Stimulated activated naive CD8-positive, alpha-beta T cell treated with anti-CD3 and anti-CD28 coated beads, Interleukin-15, amount 100 ng/mL, for 72 hours (primary cell): ENCODE measurements at places on chromosomes 3 and 15.

GRCh38 chr3:73009008-73009407 lies 12.4 kb downstream of the PPP4R2 start:
- DNase-seq, result no peak

DNA sequence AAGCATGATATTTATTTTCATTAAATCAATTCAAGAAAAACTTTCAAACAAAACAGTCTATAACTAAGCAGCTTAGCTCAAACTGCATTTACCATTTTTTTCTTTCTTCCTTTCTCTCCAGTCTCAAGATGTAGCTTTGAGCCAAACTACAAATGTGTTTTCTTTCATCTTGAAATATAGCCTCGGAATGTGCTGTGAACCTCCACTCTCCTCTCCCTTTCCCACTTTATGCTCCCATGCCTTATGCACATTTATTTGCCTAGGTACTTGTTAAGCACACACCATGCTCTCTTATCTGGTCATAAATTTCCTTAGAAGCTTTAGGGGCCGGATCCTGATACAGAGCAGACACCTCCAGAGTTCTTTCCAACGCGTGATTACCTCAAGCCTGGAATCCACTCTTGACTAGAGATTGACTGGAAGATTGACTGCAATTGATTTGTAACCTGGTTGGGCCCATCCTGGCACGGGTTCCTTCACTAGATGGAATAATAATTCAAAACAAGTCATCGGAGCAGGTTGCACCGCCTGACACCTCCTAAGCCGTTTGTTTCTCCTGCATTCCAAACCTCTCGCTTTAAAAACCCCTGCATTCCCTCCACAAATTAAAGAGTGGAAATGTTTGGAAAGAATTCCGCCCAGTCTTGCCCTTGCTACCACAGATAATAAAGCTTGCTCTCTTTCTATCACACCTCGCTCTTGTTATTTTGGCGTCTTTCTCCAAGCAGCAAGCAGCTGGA lies 344.7 kb downstream of the CHL1 start:
- no peak for DNase-seq

DNA sequence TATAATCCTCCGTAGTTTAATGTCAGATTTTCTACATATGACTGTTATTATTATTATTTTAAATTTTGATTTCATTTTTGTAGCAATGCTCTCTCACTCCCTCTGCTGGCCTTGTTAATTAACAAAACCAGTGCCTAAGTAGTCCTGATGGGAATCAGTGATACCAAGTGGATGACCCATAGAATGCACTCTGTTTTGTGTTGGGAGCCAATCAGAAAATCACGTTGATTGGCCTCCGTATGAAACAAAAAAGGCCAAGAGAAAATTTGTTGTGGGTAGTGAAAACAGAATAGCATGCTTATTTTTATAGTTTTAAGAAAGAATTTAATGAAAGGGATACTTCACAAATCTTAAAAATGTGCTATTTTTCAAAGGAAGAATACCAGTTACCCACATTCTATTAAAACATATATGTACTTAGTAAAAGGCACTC lies 34.4 kb upstream of the MEIS2 start:
- DNase-seq, result no peak

DNA sequence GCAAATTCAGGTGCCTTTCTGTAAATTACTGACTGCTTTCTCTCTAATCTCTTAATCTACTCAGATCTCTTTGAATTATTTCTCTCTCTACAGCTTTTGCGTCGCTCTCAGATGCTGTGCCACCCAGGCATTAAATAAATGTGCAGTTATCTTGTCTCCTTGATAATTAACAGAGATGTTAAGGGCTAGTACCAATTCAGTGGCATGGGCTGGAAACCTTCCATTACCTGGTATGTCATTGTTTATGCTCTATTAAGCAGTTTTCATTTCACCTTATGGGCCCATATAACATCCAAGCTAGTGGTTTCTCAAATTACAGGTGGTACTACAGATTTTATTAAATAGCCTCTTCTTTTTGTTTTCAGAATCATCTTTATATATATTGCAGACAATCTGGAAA lies 66.0 kb downstream of the PEX5L start:
- DNase-seq, result no peak

DNA sequence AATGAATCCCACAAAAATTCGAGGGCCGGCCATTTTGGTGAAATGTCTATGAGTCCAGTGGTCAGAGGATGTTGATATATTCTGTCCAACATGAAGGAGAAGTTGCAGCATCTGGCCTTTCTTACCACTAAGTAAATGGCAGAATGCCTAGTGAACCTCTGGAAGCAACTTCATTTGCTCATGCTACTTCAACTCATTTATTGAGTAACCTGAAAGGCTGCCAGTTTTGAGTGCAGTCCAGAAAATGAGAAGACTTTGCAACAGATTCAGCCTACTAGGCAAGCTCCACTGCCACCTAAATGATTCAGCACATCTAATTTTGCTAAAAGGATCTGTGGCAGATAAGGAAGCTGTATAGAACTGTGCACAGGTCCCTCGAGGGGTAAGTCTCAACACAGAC lies 265.0 kb downstream of the OPA1 start:
- no peak for DNase-seq

- DNase-seq, result no peak
Observed at GRCh38 chr3:76212679-76213078, 427.3 kb upstream of the ZNF717 start.

- no peak for DNase-seq
Observed at GRCh38 chr3:167350245-167350862, 29.7 kb downstream of the ZBBX start.

DNA sequence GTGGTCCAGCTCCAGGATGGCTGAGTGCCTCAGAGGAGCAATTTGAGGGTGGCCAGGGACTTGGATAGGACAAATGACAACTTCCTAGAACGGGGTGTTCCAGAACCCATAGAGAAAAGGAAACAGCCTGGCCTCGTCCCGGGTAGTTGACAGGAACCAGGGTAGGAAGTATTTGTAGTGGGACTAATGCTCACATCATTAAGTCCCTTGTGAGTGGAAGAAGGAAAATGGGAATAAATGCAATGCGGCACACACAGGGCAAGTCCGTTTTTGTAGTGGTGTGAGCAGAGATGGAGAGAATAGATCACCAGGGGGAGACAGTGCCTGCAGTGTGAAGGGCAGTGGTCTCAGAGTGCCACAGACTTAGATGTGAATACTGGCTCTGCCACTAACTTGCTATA lies 19.6 kb downstream of the TIMP4 start:
- peak; percentile 40 for DNase-seq

DNA sequence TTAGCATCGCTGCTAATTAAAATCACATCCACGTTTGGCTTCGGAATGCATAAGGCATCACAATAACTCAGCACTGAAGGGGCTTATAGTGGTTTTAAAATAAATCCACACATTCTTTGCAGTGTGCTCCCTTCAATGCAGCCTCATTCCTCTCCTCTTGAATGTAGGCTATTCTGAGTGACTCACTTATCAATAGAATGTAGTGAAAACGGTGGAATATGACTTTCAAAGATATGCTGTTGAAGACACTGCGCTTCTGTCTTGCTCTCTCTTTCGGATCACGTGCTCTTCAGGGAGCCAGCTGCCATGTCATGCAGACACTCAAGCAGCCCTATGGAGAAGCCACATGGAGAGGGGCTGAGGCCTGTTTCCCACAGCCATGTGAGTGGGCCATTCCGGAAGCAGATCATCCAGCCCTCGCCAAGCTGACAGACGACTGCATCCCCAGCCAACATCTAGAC lies 87.4 kb downstream of the CRYGS start:
- no peak for DNase-seq

GRCh38 chr15:85649372-85649771 lies 145.4 kb downstream of the KLHL25 start:
- DNase-seq, result peak; percentile 29

DNA sequence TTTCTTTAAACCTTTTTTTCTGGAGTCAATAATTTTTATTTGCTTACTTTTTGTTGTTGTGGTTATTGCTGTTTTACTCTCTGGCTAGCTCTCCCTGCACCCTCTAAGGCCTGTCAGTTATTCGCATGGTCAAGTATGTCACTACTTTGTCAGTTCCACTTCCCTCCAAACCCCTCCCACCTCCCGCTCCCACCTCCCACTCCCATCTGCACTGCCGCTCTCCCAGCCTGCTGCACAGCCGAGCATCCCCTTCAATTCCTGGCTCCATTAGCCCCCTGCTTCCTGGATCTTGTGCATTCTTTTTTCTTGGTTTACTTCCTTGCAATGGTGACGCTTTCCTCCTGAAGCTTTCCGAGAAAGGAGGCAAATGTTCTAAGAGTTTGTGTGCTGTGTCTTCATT lies 218.0 kb downstream of the XXYLT1 start:
- no peak for DNase-seq

DNA sequence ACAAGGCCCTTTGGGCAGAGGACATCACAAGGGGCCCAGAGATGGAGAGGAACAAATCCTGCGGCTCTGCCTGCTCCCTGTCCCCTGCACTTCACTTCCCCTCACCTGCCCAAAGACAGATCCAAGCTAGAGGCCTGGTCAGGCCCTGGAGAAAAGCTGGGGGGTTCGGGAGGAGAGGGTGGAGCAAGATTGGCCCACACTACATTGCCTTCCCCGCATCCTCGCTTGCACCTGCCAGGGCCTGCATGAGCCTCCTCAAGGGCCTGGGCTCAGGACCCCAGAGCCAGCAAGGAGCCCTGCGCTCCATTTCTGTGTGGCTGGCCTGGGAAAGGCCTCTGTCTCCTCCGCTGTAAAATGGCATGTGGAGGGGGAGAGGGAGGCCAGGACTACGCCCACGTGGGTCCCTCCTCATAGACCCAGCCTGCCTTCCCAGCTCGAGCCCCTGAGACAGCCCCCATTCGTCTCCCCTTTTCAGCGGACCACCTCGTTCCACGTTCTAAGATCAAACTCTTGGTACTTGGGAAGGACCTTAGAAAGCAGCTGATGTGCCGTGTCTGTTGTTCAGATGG lies 106.0 kb downstream of the HMG20A start:
- no peak for DNase-seq

GRCh38 chr15:99114511-99115299 lies 9.8 kb downstream of the SYNM start:
- no peak for DNase-seq

GRCh38 chr3:112804021-112804420 lies 42.6 kb downstream of the CD200R1L start:
- DNase-seq, result no peak

GRCh38 chr3:167843886-167844285 lies 108.4 kb downstream of the SERPINI1 start:
- no peak for DNase-seq

DNA sequence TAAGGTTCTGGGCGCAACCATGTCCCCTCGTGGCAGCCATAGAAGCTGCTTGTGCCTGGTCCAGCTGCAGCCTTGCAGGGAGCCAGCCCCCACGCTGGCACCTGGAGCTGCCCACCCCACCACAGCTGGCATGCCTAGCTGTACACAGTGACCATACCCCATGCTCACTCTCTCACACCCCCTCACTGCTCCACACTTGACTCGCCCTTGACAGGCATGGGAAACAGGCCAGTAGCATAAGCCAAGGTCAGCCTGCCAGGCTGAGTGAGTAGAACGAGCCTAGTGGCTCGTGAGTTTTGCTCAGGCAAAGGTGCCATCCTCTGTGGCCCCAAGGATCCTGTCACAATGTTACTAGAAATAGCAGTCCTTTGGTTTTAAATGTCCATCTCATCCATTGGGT lies 52.7 kb upstream of the CADM2 start:
- DNase-seq, result no peak

DNA sequence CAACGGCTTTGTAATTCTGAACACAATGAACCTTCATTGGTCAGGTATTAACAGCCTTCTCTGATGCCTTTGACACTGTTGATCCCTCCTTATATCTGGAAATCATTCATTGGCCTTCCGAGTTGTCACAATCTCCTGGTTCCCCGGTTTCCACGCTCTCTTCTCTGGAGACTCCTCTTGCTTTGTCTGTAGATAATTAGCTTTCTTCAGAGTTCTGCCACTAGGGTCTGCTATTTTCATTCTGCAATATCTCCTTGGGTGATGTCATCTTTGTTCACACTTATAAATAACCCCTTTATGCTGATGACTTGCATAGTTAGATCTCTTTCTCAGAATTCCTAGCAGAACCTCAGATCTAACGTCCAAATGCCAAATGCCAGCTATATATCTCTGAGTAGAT lies 583.8 kb upstream of the ZNF717 start:
- no peak for DNase-seq

DNA sequence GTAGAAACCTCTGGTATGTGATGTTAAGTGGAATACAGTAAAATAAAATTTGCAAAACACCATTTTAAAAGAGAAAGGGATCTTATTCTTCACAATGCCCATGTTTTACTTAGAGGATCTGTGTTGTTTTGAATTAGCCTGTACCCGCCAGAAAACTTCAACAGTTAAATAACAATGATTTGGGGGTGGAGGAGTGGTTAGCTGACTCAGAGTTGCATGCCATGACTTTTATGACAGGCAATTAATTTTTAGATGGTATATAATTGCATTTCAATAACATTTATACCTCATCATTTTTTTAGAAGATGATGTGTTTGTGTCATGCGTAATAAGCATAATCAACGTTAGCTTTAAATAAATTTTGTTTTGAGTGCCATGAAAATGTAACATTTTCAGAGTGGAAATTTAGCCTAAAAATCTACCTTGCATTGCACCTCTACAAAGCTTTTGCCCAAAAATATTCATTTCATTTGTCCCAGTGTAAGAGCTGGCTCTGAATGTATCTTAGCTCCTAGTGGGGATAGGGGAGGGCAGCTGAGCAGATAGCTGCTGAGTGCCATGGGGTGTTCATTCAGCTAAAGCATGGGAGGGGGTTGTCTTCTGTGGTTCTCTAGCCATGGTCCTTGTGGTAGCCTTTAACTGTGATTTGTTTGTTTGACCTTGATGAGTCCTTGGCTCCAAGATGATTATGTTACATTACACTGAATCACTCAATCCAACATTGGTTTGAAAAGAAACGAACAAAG lies 379.8 kb downstream of the LPP start:
- no peak for DNase-seq

- DNase-seq, result no peak
Observed at GRCh38 chr15:46343196-46343935, 708.5 kb downstream of the SQOR start.

DNA sequence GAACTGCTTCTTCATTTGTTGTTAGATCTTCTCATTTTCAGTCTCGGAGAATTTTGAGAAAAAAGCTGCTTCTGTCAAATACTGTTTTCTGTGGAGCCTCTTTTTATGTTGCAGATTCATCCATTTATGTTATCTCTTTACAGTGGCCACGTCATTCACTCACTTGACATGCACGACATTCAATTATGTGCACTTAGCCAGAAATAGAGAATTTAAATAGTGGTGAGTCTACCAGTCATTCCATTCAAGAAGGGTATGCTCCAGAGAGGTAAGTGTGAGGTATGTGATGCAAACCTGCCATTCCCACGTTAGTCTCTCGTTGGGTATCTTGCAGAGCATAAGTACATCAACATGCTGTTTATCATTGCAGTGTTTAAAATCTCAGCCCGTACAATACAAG lies 9.8 kb downstream of the ARPP19 start:
- no peak for DNase-seq
